ENCODE measurements at places on chromosomes 2 and 18. TPM values are rescaled to one million over a fixed set of nuclear protein-coding genes. Genes with fewer than 3 reads are reported as not detected.

DNA sequence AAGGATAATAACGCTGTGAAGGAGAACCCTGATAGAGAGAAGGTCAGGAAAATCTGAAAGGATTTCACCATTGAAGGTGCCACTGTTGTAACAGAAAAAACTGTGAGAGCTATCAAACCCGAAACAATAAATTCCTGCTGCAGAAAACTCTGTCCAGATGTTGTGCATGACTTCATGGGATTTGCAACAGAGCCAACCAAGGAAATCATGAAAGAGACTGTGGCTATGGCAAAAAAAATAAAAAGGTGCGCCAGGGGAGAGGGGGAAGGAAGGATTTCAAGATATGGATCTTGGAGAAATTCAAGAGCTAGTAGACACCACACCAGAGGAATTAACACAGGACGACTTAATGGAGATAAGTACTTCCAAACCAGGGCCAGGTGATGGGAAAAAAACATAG, 88.0 kb downstream of the LDLRAD4 start:
- no peak for DNase-seq

RBFA gene
- 25.0 TPM for total RNA-seq

GRCh38 chr2:240435948-240436682, 652 bp downstream of the GPC1 start:
- peak; percentile 7 for DNase-seq

LYPD1 gene
- 79.7 TPM for total RNA-seq

- peak; percentile 80 for DNase-seq
Measured at GRCh38 chr2:75627902-75628504, 18.6 kb upstream of the MRPL19 start.

DNA sequence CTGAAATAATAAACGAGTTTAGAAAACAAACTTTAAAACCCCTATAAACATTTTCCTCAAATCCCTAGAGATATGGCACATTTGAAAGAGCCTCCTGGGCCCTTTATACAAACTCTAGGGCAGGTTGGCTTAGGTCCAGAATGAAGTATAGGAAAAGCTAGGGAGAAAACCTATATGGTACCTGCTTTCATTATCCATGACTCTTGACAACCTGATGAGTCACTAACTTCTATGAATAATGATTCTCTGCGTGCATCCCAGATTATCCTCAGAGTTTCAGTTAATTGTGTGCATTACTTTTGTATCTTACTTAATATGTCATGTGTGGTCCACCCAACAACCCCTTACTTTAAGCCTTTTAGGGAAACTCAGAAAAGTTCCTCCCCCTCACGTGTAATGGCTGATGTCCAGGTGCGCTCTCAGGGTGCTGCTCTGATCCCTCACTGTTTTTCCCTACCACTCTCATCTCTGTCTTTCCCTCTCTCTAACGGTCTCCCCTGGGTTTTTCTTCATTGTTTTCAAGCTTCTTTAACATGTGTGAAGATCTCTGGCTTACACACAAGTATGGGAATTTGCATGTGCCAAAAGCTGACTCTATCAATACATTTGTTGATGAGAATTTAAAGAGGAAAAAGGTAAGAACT, 78.5 kb downstream of the LRP1B start:
- DNase-seq = no peak

GRCh38 chr2:211117026-211117425, 560.6 kb downstream of the CPS1 start:
- DNase-seq = no peak

RMND5A gene
- total RNA-seq = 17.8 TPM

DNA sequence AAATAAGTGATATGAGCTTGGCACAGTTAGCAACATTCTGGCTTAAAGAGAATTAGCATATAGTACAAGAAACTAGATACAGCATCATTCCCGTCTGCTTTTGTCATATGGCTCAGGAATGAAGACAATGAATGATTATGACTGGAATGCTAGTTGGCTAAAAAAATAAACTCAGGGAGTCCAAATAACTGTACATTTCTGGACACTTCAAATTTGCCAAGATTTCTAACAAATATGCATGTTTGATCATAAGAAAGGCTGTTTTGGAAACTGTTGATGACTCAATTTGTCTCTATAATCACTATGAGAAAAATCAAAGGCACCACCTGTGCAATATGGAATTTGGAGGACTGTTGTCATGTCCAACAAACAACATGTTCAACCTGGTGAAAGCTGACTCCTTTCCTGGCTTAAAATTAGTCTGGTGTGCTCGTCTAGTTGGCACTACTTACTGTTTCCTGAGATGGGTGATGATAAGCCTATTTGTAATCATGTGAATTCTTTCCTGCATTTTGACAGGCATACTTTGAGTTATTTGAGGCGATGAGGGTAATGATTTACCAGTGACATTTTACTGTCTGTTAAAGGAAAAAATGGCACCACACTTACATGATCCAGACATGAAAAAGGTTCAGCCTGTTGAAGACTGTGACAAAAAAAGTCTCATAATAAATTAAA, 133.9 kb upstream of the CDH20 start:
- DNase-seq = no peak

FSIP2 gene
- total RNA-seq = under 0.01 TPM

- no peak for DNase-seq
Measured at GRCh38 chr2:100248971-100249370, 73.3 kb downstream of the LONRF2 start.

DNA sequence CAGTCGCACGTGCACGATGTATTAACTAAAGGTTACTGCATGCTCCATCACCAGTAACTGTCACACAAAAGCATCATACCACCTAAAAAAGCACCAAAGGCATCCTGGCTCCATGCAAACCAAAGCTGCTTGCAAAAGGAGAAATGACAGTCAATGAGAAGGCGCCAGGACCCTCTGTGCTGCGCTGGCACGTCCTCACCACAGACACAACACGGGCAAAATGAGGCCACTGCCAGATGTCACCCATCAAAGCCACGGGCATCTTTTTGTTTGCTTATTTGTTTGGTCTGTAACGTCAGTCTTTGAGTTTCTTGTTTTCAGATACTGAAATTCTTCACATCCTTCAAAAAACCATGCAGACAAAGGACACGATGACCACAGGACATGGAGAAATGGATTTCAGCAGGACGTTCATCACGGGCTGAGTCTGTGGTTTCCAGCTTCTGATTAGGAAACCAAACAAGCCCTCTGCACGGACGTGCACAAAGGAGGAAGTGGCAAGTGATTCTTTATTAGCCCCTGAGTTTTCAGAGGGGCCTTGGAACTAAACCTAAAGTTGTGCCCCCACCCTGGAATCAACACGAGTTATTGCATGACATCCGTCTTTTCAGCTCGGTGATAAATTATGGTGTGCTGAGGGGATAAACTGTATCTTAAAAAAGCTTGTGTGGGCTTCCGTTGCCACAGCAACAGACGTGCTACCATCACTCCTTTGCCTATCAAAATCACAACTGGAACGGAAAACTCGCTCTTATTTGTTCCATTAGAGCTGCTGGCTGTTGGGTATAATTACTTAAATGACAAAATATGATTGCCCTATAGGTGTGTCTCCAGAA, 181.8 kb downstream of the EIPR1 start:
- no peak for DNase-seq

DNA sequence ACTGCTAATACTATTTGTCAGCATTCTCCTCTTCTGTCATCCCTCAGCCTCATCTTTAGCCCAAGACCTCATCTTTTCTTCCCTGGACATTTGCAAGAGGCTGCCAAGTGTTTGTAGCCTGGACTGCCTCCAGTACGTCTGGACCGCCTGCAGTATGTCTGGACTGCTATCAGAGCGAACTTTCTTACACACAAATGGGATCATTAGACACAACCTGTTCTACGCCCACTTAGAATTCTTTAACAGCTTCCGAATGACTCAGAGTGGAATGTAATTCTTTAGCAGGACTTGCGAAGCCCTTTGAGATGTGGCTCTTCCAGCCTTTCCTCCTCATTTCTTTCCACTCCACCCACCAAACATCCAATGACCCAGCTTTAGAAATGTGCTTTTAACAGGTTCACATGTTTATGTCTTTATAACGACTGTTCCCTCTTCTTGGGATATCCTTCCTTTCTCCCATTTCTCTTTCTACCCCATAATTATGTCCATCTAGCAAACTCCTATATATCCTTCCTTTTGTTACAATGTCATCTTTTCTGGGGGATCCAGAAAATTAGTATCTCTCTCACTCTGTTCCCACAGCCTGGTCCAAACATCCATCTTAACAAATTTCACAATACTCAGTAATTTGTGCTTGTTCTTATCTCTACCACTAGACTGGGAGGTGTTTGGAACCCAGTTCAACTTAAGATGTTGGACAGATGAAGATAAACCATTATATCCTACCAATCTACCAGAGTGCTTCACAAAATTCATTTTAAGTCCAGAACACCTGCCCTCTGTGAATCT, 171.3 kb upstream of the PGAP1 start:
- DNase-seq = peak; percentile 95

DYNAP gene
- not detected for total RNA-seq

Measured in IMR-90 (cell line).